Activated CD8-positive, alpha-beta memory T cell treated with anti-CD3 and anti-CD28 coated beads for 1 hour (primary cell): ENCODE measurements at places on chromosomes 5 and 9.

GRCh38 chr5:55300890-55301289, 6.6 kb downstream of the DHX29 start:
- no peak for DNase-seq

DNA sequence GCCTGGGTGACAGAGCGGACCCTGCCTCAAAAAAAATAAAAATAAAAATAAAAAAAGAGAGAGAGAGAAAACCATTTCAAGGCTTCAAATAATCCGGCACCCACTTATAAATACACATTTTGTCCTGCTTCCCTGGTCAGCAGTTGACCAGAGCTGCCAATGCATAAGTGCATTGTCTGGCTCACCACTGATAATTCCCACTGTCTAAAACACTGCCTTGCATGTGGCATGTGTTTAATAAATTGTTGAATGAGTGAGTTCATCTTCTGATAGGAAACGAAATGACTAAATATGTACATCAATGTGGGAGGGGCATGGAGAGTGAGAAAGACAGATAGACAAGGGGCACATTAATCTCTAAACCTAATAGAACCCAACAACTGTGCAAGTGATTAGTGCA, 42.9 kb downstream of the MEGF10 start:
- DNase-seq: no peak

GRCh38 chr9:16364347-16364746, 506.1 kb downstream of the BNC2 start:
- no peak for DNase-seq

DNA sequence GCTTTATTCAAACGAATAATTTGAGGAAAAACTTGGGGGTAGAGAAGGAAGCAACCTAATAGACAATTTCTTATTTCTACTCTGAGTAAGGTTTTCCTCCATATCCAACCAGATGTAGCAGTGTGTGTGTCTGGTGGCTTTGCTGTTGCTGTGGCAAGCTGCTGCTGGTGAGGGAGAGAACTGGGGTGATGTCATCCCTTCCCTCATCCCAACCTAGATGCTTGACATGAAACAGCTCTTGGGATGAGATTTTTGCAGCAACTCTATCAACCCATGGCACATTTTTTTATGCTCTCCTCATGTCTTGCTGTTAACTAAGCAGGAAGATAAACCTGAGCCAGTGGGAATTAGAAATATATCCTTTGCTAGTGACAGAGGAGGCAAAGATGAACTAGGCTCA, 135.8 kb downstream of the PCSK1 start:
- no peak for DNase-seq

DNA sequence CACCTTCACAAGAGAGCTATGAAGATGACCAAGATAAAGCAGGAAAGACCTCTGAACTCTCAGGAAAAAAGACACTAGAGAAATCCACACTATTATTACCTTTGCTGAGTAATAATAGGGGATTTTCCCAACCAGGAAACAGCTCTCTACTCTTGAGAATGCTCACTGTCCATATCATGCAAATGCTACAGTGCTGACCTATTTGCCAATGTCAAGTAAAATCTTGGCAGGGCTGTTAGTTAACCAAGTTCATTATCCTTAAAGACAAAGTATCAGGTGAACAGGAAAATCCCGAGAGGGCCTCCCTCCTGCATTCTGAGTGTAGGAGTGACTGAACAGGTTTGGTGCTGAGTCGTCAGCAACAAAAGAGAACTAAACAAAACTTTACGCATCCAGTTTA, 306.6 kb downstream of the ACTL7B start:
- DNase-seq: no peak

GRCh38 chr5:126519637-126520592, 75.1 kb downstream of the ALDH7A1 start:
- DNase-seq: no peak

DNA sequence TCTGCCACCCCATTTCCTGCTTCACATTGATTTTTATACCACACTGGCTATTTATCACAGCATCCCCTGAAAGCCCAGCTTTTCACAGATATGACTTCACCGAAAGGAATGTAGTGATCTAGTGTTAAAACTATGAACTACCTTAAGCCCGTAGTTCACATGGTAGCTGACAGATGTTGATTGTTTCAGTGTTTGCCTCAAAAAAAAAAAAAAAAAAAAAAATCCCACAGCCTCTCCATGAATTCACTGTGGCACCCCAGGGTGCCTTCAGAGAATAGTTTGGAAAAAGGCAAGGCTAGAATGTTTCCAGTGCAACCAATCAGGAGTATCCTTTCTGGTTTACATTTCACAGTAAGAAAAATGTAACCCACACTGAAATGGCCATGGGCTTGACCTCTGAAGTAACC, 37.1 kb downstream of the GLIS3 start:
- no peak for DNase-seq

DNA sequence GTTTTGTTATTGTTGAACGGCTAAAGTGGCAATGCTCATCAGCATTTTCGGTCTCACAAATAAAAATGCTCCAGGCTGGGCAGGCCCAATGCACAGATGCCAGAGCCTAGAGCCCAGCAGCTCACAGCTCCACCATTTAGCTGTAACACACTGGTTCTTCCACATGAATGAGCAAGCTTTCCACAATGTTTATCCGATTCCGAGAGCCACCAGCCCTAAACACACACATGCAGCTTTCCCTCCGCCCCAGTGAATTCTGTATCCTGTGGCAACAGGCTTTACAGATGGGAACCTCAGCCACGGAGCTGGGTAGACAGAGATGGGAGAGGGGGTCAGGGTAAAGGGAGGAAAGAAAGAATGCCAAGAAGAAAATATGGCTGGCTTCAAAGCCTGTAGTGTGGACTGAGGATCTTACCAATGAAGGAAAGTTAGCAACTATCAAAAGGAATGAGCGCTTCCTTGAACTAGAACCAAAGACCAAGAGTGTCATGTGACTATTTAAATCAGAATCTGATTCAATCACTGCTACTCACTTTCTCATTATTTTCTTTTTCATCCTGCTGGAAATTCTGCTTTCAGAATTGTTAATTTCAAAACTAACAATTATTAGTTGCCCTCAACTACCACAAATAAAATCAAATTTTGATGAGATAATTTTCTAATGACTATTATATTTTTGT, 77.1 kb downstream of the MRPS27 start:
- no peak for DNase-seq

- no peak for DNase-seq
Measured at GRCh38 chr5:126339215-126339805, 83.9 kb upstream of the GRAMD2B start.
